ENCODE measurements at places on chromosomes 2 and 18.

DNA sequence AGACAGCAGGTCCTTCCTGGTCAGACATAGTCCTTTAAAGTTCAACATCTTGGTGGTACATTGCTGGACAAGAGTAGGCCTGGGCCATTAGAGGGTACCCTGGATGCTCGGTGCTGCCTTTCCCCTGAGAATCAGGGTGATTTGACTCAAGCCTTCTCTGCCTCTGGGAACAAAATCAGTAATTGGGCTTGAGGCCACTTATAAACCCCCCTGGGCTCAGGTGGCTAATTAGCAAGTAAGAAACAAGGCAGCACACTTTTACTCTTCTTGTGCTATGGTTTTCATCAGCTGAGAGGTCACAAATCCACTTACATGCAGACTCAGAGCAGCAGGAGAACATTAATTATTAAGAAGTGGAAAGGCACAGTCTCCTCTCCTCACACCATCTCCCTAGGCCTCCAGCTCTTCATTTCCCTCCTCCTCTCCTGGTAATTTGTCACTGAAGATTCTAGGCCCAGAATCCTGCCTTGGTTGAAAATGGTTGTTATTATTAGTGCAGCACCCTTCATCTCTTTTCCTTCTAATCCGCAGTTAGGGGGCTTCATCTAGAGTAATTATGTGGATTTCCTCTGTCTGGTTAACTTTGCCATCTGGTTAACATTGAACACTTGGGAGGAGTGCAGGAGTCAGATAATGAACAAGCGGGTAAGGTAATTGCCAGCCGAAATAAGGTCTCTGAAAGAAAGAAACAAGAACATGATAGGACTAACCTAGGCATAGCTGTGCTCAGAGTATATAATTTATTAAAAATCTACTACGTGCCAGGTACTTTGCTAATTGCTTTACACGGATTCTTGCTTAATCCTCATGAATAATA lies 29.7 kb upstream of the CASP10 start:
- no peak for DNase-seq

DNA sequence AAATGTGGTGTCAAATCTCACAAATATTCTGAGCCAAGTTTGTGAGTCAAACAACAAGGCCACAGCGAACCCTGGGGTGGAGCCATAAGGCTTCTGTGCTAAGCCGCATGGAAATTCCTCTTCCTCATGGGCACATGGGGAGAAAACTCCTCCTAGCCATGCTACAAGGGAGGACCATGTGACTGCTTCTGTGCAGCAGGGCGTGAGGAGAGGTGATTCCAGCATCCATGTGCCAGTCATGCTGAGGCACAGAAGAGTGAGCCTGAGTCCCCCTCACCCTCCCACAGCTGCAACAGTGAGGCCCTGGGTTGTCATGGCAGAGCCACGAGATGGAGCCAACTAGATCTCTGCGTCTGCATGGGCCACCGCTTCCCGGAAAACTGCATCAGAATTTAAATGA lies 488.8 kb upstream of the RAB6C start:
- DNase-seq = no peak

GRCh38 chr2:127614246-127614645 lies 31.7 kb upstream of the GPR17 start:
- no peak for DNase-seq

- no peak for DNase-seq
These were observed 729.8 kb upstream of the CDH7 start for GRCh38 chr18:65021021-65021420.

DNA sequence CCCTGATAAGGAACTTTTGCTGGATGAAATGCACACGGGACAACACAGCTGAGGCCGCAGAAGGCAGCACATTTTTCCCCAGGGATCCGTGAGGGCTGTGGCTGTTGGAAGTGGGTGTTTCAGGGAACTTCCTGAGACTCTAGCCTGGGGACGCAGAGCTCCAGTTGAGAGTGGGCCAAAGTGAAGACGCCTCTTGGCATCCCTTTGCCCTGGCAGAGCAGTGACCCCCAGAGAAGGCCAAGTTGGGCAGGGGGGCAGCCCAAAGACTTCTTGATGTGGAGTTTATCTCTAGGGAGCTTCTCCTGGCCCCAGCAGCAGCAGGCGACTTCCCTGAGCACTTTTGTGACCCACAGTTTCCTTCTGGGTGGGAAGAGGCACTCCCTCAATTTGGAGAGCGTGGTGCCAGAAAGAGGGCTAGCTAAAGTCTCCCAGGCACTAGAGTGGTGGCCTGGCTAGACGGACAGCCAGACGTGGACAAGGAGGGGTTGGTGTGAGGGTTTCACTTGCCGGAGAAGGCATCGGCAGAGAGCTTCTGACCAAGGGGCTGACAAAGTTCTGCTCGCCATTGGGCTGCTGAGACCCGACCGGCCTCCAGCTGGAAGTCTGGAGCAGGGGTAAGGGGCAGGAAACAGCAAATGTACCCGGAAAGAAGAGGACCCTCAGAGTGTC lies 108.8 kb downstream of the ACKR3 start:
- DNase-seq = no peak

DNA sequence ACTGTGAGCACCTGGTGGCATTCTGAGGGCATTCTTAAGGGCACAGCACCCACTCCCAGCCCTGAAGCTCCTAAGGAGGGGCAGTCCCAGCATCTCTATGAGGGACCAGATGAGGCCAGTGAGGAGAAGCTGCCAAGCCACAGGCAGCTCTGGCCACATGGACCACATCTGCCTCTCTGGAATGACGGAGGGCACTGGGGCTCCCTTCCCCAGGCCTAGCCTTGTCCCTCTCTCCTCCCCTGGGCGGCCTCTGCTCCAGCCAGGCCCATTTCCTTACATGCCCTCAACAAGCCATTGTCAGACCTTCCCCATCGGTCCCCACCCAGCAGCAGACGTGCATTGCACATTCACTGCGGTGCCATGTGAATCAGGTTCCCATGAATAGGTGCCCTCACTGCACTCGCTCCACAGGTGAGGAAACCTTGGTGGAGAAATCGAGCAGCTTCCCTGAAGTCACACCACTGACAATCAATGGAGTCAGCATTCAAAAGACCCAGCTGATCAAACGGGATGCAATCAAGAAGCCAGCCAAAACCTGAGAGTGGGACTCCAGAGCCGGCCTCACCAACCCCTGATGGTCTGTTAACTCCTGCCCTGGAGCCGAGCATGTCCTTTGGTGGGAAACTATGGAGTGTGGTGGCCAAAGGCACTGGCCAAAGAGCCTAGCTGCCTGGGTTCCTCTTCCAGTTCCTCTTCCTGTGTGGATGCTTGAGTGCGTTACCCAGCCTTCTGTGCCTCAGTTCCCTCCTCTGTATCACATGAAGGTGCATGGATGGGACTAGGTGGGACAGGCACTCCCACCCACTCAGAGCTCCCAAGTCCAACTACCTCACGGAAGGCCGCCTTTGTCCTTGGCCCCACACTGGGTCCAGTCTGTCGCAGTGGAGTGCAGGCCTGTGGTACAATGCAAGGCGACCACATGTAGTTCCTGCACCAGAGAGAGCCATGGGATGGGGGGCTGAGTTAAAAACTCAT lies 147.3 kb downstream of the ZFP36L2 start:
- DNase-seq = no peak

- DNase-seq = no peak
These were observed 146.9 kb downstream of the KLHL29 start for GRCh38 chr2:23531881-23532280.

GRCh38 chr2:61327173-61327572 lies 143.7 kb downstream of the USP34 start:
- no peak for DNase-seq

GRCh38 chr2:205680067-205680466 lies 2.2 kb upstream of the NRP2 start:
- peak; percentile 62 for DNase-seq

- DNase-seq = no peak
These were observed 40.6 kb upstream of the LAMA1 start for GRCh38 chr18:7158216-7158615.

DNA sequence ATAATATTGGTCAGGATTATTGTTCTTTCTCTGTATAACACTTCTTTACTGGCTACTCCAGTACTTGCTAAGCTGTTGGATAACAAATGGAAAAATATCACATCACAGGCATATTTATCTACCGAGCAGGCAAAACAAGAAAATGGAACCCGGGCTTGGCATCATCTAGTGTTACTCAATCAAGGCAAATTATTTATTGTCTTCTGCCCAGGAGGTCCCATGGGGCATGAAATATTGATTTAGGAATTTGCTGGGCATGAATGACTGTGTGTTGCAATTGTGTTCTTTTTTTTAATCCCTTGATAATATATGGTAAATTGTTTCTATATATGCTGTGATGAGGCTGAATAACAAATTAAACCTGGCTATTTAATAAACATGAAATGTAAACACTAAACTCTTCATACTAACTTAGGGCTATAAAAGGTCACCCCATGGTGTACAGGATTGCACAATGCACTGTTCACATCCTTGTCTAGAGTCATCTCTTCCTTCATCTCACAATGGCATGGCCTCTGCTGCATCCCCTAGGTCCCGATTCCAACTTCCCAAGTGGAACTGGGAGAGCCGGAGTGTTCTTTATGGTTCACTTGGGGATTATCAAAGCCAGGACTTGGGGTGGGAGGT lies 2.2 kb upstream of the PARD3B start:
- DNase-seq = no peak

- no peak for DNase-seq
These were observed 69.1 kb downstream of the CCDC141 start for GRCh38 chr2:178980815-178981214.

GRCh38 chr18:45852631-45853030 lies 27.2 kb downstream of the SIGLEC15 start:
- DNase-seq = no peak

- peak; percentile 8 for DNase-seq
These were observed 213.6 kb downstream of the TNS1 start for GRCh38 chr2:217789003-217789735.

GRCh38 chr2:173830170-173830569 lies 135.0 kb downstream of the SP3 start:
- DNase-seq = no peak

- DNase-seq = no peak
These were observed 773.9 kb upstream of the LRATD1 start for GRCh38 chr2:13858626-13859025.

DNA sequence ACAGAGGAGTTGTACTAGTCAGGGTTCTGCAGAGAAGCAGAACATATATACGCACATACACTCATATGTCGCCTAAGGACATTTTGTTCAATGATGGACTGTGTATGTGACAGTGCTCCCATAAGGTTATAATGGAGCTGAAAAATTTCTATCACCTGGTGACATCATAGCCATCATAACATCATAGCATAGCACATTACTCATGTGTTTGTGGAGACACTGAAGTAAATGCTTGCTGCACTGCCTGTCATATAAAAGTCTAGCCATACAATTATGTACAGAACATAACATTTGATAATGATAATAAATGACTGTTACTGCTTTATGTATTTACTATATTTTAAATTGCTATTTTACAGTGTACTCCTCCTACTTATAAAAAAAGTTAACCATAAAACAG lies 83.1 kb downstream of the TSN start:
- DNase-seq = no peak

DNA sequence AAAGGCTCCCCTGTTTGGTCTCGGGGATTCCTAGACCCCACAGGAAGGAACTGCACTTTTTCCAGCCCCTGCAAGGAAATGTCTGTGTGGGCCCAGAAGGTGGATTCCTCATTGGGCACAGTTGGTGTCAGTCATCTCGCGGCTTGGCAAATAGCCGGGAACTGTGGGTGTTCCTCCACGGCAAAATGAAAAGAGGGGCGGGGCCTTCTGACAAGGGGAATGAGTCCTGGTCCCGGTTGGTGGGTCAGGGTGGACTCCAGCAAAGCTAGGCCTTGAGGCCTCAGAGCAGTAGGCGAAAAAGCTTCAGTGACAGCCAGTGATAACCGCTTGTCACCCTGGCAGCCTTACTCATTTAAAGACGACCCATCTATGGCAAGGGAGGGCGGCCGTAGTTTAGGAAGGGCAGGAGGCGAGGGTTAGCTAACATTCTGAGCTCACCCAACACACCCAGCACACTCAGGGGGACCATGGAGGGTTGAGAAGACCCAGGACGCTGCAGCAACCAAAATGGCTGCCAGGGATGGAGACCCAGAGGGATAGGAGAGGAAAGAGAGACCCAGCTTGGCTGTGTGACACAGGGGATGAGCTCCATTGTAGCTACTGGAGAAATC lies 16.5 kb downstream of the SLC4A3 start:
- DNase-seq = no peak

- DNase-seq = no peak
These were observed 19.5 kb upstream of the HES6 start for GRCh38 chr2:238259061-238260020.

- no peak for DNase-seq
These were observed 10.0 kb downstream of the GALNT5 start for GRCh38 chr2:157267476-157267875.

DNA sequence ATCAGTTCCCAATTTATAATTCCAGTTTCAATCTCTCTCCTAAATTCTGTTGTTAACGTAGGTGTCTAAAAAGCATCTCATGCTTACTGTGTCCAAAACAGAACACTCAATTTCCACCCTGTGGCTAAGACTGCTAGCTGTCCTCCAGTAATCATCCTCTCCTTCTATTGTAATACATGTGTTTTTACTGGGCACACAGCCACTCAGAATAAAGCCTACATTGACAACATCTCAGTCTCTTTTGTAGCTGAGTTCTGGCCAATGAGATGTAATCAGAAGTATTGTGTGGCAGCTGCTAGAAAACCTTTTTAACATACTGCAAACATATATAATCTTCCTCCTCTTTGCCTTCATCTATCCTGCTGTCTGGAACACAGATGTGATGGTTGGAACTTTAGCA lies 29.4 kb upstream of the TSPYL6 start:
- DNase-seq = no peak

DNA sequence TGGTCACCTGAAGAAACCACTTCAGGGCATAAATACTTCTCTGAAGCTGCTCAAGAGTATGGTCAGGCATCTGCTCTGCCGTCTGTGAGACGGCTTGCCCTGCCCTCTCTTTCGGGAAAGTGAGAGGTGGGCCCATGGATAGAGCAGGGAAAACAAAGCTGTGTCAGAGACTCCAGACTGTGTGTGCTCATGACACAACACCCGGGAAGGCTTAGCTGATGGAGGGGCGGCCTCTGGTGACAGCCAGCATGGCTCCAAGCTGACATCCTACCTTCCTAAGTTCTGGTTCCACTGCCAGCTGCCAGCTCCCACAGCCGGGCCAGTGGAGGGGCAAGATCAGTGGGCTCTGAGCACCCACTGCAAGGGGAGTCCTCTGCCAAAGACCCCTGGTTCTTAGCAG lies 215.3 kb downstream of the ANKRD30B start:
- DNase-seq = no peak
